Stimulated activated CD8-positive, alpha-beta memory T cell treated with anti-CD3 and anti-CD28 coated beads, Interleukin-4, amount 100 ng/mL, for 1 hour (primary cell): ENCODE measurements at places on chromosomes 2 and 18.

- DNase-seq = no peak
Observed at GRCh38 chr18:49899657-49900330, 86.5 kb upstream of the ACAA2 start.

GRCh38 chr2:109257653-109258052 lies 128.6 kb downstream of the SH3RF3 start:
- DNase-seq = no peak

- no peak for DNase-seq
Observed at GRCh38 chr2:160906878-160907277, 253.3 kb upstream of the TANK start.

- no peak for DNase-seq
Observed at GRCh38 chr2:172783165-172783898, 47.7 kb downstream of the RAPGEF4 start.

GRCh38 chr18:66972681-66973080 lies 368.8 kb upstream of the CDH19 start:
- no peak for DNase-seq

DNA sequence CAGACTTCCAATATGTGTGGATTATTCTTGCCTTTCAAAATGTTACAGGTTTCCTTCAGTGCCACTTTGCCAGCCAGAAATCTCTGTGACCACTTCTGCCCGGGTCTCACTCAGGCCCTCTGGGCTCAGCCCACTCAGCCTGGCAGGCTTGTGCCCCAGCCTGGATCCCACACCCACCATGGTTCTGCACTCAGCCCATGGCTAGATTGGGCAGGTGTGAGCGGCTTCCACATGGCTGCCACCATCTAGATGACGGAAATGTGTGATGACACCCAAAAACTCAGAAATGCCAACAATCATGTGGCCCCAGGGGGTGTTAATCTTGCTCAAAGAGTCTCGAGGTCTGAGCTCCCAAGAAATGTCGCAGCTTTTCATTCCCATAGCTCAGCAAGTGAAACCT lies 1097.5 kb upstream of the SLC39A10 start:
- no peak for DNase-seq

- no peak for DNase-seq
Observed at GRCh38 chr2:128552141-128552805, 233.6 kb upstream of the HS6ST1 start.

DNA sequence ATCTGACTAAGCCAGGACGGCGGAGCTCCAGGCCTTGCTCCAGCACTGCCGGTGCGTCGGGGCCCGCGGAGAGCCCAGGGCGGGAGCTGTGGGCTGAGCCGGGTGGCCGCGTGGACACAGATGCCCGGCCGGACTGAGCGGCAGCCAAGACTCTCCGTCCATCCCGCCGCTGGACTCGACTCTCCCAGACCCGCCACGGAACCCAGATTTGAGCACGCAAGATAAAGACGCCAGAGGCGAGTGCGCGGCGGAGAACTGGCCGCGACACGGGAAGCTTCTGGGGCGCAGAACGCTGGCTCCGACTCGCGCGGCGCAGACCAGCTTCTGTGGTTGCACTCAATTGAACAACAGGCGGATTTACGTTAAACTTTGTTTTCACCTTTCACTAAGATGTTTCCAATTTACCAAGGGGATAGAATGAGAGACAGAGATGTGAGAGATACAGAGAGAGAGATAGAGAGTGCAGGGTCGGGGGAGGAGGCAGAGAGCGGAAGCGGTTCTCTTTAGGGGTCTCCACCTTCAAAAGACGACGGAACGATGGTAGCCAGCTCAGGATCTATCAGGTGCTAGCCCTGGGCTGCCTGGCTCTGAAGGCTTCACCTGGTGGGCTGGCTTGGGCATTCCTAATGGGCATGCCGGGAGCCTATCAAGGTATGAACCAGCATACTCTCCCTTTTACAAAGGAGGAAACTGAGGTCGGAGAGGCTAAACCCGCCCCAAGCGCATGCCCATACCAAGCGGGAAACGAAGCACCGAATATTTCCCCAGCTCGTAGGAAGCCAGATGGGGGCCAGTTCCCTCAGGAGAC lies 10.4 kb upstream of the EN1 start:
- DNase-seq = no peak

DNA sequence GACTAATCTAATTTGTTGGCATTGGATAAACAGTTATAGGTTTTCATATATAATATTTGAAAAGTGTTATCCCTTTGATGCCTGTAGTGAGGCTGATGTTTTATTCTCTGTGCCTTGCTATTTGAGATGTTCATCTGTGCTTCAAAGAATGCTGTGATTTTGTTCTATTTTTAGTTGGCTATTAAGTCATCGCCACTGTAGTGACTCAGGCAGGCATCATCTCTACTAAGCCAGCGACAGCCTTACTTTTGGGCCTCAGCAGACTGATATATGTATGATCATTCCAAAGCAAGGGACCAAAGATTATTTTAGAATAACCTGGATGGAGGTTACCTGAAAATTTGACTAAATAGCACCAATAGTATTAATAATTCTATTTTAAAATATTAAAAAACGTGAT lies 1674.5 kb upstream of the NXPH2 start:
- DNase-seq = no peak

DNA sequence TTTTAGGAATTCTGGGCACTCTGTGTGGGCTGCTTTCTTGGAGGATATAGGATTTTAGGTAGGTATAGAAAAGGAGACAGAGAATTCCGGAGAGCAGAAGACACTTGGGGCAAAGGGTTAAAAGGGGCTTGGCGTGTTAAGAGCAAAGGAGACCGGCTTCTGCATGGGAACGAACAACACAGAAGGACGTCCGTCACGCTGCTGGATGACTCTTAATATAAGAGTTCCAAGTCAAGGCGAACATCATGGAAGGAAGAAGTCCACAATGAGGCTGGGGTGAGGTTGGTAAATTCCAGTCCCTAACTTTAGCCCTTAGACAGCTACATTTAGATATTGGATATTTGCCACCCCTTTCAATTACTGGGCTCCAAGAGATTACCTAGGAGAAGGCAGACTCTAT lies 15.9 kb upstream of the SLC20A1 start:
- no peak for DNase-seq

DNA sequence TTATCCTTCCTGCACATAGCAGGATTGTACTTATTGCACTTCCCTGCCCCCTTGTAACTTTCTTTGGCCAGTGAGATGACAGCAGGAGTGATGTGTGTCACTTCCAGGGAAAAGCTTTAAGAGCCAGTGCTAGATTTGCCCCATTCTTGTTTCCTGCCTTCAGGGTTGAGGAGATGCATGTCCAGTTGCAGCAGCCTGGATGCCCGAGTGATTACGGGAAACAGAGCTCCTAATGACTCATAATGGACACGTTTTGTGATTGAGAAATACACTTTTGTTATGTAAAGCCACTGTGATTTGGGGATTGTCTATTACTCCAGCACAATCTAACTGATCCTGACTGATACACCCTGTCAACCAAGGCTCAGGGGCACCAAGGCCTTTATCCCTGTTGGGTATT lies 5.0 kb upstream of the TET3 start:
- DNase-seq = no peak

DNA sequence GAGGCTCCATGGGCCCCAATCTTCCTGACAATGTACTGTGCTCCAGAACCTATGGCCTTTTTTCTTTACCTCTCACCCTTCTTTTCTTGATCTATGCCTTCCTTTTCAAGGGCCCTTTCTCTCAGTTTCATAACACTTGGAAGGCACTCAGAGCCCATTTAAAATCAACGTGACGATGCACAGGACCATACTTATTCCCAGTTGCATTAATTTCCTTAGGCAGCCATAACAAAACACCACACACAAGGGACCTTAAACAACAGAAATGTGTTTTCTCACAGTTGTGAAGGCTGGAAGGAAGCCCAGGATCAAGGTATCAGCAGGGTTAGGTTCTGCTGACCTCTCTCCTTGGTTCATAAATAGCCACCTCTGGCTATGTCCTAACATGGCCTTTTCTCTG lies 414.0 kb upstream of the TNP1 start:
- DNase-seq = no peak

- no peak for DNase-seq
Observed at GRCh38 chr2:28423856-28424605, 31.4 kb downstream of the FOSL2 start.

DNA sequence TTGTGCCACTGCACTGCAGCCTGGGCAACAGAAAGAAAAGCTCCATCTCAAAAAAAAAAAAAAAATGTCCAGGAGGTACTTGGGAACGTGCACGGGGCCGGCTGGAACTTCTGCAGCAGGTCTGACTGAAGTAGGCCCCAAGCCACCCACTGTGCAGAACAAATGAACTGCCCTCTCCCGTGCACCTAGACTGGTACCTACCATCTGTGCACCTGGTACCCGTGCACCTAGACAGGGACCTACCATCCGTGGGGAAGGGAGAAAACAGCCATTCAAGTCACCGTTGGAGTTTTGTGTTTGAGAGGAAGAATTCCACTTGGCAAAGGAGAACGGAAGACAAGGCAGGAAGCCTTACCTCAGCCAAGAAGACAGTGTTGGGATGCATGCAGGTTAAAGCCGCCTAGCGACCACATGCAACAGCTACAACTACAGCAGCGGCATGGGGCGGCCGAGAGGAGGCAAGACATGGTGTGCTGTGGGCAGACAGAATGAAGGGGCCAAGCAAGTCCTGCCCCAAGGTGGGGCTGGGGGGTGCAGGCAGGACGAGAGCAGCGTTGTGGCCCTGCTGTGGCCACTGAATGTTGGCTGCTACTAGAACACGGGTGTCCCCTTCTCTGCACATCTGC lies 16.1 kb downstream of the ST3GAL5 start:
- no peak for DNase-seq

DNA sequence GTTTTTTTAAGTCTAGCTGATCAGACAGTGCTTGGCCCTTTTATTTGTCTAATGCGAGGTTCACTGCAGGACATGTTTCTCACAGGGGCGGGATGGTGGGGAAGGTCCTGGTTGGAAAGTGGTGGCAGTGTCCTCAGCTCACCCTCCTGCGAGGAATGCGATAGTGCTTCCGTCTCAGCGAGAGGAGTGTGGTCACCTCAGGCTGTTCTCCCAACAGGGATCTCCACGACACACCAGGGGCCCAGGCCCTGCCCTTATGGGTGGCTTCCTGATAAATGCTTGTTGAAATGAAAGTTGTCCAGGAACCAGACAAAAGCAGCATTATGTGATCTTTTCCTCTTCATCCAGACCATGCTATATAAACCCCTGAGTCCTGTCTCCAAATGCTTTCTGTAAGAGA lies 70.1 kb downstream of the BOLA3 start:
- no peak for DNase-seq

DNA sequence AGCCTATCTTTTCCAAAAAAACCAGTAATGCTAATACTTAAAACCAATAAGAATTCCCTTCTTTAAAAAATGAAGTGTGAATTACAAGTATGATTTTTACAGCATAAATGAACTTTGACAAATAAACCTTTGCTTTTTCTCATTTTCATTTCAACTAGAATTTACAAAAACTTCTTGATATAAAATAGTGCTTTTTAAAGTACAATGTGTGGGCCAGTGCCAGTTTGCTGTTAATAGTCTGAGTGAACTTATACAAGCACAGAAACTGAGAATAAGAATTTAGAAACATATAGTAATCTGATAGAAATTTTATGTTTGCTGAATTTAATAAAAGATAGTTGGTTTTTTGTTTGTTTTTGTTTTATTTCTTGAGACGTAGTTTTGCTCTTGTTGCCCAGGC lies 43.7 kb upstream of the CHRNA1 start:
- DNase-seq = no peak

- no peak for DNase-seq
Observed at GRCh38 chr2:188851311-188851710, 122.9 kb upstream of the COL3A1 start.

DNA sequence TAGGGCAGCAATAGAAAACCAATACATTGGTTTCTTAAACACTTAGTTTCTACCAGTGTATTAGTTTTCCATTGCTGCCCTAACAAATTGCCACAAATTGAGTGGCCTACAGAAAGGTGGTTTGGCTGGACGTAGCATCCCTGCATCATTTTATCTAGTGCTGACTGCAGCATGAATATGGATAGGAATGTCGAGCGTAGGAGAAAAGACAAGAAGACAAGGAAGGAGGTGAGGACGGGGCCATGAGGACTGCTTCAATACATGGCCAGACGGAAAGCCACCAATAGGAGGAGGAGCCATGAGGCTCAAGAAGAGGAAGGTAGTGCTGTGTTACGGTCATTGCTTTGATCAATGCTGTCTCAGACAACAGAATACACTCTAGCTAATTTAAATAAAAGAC lies 154.5 kb upstream of the NDUFV2 start:
- DNase-seq = no peak

GRCh38 chr2:147223553-147224060 lies 621.2 kb upstream of the ACVR2A start:
- DNase-seq = no peak

- no peak for DNase-seq
Observed at GRCh38 chr2:240224676-240225075, 84.2 kb upstream of the OTOS start.

- no peak for DNase-seq
Observed at GRCh38 chr18:25164848-25165811, 186.8 kb downstream of the ZNF521 start.

- DNase-seq = no peak
Observed at GRCh38 chr18:35193316-35193715, 47.5 kb upstream of the ZNF397 start.

GRCh38 chr2:31333046-31333445 lies 81.5 kb downstream of the XDH start:
- no peak for DNase-seq

- no peak for DNase-seq
Observed at GRCh38 chr2:221574231-221574570, 2.1 kb upstream of the EPHA4 start.

DNA sequence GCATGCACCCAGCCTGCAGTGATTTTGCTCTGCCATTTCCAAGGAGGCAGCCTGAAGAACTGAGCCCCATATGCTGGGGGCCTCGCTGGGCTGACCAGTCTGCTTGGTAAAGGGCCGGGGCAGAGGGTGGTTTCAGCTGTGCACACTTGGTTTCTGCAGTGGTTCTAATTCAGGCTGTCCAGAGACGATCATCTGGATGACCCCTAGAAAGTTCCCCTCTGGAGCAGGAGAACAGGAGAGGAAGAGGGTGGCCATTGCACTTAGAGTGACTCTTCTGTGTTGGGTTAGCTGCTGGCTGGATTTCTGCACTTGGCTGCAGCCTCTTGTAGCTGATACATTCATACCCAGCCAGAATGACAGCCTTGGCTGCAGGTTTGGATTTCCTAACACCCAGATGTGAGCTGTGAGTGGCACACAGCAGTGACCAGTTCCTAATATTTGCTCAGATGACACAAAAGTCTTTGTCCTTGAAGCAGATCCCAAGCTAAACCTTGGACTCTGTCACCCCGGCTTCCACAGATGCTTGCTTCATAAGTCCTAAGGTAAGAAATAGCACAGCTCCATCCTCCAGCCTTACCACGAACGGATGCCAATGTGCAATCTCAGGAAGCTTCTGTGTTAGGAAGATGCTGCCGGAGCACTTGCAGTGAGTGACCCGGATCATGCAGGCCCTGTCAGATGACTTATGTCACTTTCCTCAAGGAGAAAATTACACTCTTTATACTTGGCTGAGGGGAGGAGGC lies 105.6 kb downstream of the HNRNPLL start:
- no peak for DNase-seq

DNA sequence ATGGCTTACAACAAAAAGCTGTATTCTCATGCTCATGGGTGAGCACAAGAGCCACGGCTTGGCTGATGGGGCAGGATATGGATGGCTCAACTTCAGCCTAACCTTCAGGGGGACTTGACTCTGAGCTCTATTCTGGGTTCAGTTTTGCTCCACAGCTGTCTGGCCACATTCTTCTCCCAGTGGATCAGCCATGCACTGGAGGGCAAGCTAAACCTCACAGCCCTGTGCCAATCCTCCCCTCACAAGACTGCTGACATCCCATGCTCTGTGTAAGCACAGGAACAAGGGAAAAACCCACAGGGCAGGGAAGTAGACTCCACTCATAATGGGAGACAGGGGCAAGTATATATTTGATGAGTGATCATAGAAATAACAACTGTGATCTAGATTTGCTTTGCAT lies 35.6 kb downstream of the COPS8 start:
- no peak for DNase-seq
